ENCODE measurements at places on chromosomes 4 and X.

GRCh38 chr4:21765810-21766407, 182.7 kb downstream of the KCNIP4 start:
- DNase-seq = no peak

GRCh38 chr4:166827167-166827566, 407.1 kb downstream of the SPOCK3 start:
- no peak for DNase-seq

DNA sequence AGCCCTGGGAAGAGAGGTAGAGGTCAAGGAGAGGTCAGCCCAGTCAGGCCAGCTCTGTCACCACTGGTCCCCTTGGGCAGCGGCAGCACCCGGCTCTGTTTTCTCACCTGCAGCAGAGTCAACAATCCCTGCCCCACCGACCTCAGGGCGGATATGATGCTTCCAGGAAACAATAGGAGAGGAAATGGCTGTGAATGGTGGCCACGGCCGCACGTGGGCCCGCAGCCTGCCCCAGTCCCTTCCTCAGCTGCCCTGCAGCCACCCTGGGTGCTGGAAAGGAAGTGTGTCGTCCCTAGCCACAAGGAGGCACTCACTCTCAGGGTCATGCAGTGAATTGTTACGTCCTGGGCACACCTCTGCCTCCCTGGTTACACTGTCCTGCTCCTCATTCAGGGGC, 92.5 kb upstream of the ENPP6 start:
- DNase-seq = no peak

- DNase-seq = no peak
Observed at GRCh38 chr4:80112236-80112635, 39.2 kb upstream of the ANTXR2 start.

- DNase-seq = no peak
Observed at GRCh38 chrX:30673127-30673796, 20.0 kb downstream of the GK start.

GRCh38 chr4:20251031-20251795, 492 bp upstream of the SLIT2 start:
- DNase-seq = no peak

DNA sequence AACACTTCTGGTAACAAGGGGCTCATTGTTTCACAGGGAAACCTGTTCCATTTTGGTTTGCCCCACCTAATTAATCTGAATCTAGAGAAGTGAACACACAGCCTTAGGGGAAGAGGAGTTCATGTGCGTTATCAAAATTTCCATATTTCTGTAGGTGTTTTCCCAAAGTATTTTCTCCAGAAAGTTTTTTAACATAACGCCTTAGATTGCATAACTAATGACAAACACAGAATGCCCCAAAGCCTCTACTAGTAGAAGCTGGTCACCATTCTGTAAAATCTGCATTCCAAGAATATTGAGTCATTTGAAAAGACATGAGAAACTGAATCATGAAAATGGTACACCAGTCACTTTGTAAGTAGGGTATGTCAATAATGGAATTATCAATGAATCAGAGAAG, 41.1 kb downstream of the IL13RA2 start:
- no peak for DNase-seq

DNA sequence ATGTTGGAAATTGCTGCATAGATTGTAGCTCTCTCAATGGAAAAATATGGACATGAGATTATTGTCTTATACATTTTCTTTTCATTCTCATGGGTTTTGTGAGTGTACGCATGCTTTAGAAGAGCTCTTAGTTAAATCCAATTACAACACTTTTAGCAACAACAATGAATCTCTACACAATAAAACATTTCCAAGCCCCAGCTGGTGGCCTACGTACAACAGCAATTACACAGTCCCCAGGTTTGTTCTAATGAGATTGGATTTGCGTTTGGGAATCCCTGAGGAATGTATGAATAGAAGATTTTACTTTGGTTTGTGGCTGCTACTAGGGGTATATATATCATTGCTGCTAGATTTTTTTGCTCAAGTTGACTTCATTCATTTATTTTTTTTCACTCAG, 98.6 kb downstream of the FHDC1 start:
- DNase-seq = no peak

GRCh38 chr4:16449406-16449805, 223.1 kb upstream of the TAPT1 start:
- DNase-seq = no peak

- no peak for DNase-seq
Observed at GRCh38 chrX:128800138-128800537, 723.2 kb downstream of the SMARCA1 start.

Data from stimulated activated CD8-positive, alpha-beta memory T cell treated with anti-CD3 and anti-CD28 coated beads, Interleukin-15, amount 100 ng/mL, for 24 hours (primary cell).